ENCODE measurements at places on chromosomes 11 and 22. TPM values are rescaled to one million over a fixed set of nuclear protein-coding genes. Genes with fewer than 3 reads are reported as not detected.

Gene OR10A2
- total RNA-seq = not detected

Gene POLDIP3
- total RNA-seq = 48.9 TPM

Gene SCGB1D2
- total RNA-seq = not detected

Gene TESMIN
- 12.9 TPM for total RNA-seq

Gene FOLR2
- 23.5 TPM for total RNA-seq

Gene SEC14L6
- total RNA-seq = 0.11 TPM

Gene MYOD1
- not detected for total RNA-seq

Gene TRIM64C
- total RNA-seq = not detected

All from left colon (tissue), 2 donors.